Naive thymus-derived CD8-positive, alpha-beta T cell (primary cell): ENCODE measurements at places on chromosomes 2 and 18. TPM values are rescaled to one million over a fixed set of nuclear protein-coding genes. Genes with fewer than 3 reads are reported as not detected.
A peak's percentile ranks its signal among the peaks of the same experiment; 100 is the strongest.

DNA sequence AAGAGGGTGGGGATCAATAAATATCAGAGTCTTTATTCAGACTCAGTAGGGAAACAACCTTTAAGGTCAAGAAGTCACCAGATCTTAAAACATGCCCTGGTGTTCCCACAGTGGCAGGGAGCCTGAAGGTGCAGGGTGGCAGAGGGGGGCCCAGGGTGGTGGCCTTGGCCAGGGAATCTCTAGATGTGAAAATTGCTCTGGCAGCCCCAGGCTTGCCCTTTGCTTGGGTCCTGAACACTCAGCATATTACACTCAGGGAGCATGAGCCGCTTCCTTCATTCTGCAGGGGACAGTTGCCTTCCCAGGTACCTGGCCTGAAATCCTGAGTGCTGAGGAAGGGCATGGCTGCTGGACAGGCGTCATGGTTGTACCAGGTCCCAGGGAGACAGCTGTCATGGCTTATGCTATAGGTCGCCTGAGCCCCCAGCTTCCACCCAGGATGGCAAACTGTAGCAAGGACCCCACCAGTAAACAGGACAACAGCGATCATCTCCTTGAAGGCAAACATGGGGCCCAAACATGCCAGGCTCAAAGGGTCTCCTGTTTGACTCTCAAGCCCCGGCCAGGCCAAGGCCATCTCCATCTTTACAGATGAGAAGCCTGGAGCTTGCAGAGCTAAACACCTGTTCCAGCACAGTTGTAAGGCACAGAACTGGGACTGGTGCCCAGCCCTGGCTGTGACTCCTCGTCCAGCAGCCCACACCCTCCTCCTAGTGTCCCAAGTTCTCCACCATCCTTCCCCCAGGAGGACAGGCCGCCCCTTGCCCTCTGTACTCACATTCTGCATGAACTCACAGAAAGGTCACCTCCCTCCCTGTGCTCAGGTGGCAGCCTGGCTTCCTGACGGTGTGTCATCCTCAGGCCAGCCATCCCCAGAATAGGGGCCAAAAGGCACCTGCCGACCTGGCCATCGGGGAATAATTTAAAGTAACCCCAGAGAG lies 14.6 kb downstream of the ABCG8 start:
- no peak overlapping the region for H3K4me3 ChIP-seq
- no peak for DNase-seq
- no peaks in the 10 kb centered on the region for H3K36me3 ChIP-seq
- peaks cover 50% of the 10 kb centered on the region for H3K27me3 ChIP-seq
- no peaks in the 10 kb centered on the region for H3K4me1 ChIP-seq
- no peak overlapping the region for H3K27ac ChIP-seq

- H3K36me3 ChIP-seq = no peaks in the 10 kb centered on the region
- H3K4me3 ChIP-seq = no peak overlapping the region
- DNase-seq = no peak
- no peaks in the 10 kb centered on the region for H3K27me3 ChIP-seq
- H3K4me1 ChIP-seq = no peaks in the 10 kb centered on the region
Observed at GRCh38 chr2:72965770-72966450, 48.6 kb downstream of the EMX1 start.

DNA sequence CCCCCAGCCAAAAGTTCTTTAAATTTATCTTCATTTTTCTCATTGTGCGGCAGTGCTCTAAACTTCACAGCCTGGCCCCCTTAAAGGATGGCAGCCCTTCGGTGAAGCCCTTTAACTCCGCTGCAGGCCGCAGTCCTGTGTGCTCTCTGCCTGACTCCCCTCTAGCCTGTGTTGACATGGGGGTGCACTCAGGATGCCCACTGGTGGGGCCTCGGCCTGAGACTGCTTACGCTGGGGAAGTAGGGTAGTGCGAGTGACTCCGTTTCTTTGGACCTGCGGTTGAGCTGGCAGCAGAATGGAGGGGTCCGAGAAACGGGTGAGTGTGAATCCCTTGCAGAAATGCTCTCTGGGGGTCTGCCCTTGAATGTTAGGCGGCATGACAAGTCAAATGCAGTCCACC lies 5.6 kb downstream of the RAB12 start:
- H3K4me1 ChIP-seq = peaks cover 43% of the 10 kb centered on the region
- H3K27ac ChIP-seq = no peak overlapping the region
- no peak for DNase-seq
- no peaks in the 10 kb centered on the region for H3K27me3 ChIP-seq
- H3K4me3 ChIP-seq = no peak overlapping the region

DNA sequence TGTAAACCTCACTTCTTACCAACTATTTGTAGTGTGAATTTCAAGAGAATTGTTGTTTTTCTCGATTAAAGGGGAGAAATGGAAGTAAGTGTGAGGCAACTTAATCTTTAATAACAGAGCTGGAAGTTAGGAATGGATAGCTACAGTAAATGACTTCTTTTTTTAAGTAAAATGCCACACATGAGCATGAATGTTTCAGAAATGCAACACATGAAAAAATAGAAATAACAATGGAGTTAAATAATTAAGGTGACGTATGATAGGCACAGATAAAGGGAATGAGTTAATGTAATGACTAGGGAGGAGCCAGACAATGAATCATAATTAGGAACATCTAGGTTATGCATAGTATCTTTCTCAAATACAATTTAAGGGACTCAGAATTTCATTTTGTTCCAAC lies 3.4 kb downstream of the REL start:
- peaks cover 48% of the 10 kb centered on the region for H3K4me1 ChIP-seq
- no peaks in the 10 kb centered on the region for H3K27me3 ChIP-seq
- peak overlapping the region; percentile 64 for H3K27ac ChIP-seq
- no peak for DNase-seq
- H3K36me3 ChIP-seq = no peaks in the 10 kb centered on the region
- H3K4me3 ChIP-seq = peak overlapping the region; percentile 51

DNA sequence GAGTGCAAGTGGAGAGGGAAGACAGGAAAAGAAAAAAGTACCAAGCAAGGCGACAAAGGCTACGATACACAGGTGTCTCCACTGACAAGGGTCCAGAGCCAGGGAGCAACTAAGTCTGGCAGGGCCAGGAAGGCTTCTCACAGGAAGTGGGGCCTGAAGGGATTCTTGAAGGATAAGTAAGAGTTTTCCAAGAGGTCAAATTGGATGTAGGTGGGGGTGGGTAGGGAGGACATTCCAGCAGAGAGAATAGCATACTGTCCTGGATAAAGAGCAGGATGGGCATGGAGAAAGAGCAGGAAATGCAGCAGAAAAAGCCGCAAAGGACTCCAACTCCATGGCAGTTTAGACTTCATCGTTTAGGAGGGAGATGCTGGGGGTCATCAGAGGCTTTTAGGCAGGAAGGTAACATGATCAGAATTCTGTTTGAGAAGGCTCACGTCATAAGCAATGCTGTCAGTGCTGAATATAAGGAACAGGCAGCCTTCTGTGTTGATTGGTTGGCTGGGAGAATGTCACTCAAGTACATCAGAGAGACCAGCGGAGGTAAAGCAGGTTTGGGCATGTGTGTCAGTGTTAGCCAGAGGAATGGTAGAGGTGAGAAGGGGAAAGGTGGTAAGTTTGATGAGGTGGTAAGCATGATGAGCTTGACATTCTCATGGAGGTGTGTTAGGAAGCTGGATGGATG lies 35.1 kb downstream of the ARHGAP25 start:
- no peaks in the 10 kb centered on the region for H3K36me3 ChIP-seq
- peak overlapping the region; percentile 83 for H3K4me3 ChIP-seq
- H3K27ac ChIP-seq = peak overlapping the region; percentile 99
- no peaks in the 10 kb centered on the region for H3K27me3 ChIP-seq

- no peak for DNase-seq
- no peaks in the 10 kb centered on the region for H3K4me1 ChIP-seq
- H3K27ac ChIP-seq = no peak overlapping the region
- no peaks in the 10 kb centered on the region for H3K27me3 ChIP-seq
- no peaks in the 10 kb centered on the region for H3K36me3 ChIP-seq
- no peak overlapping the region for H3K4me3 ChIP-seq
Observed at GRCh38 chr18:3345885-3346284, 84.0 kb downstream of the MYL12B start.

DNA sequence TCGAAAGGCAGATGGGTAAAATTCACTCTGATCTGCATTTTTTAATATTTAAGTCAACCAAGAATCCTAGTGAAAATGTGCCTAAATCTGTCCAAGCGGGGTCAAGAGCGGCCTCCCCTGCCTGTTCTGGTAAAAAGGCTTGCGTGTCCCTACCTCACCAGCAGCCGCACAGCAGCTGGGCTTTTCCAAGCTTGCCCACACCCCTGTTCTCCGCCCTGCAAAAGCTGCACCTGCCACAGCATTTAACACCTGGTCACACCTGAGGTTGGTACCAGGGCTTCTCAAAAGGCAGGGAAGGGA lies 25.8 kb upstream of the TMEM182 start:
- no peaks in the 10 kb centered on the region for H3K36me3 ChIP-seq
- peak overlapping the region; percentile 92 for H3K4me3 ChIP-seq
- no peaks in the 10 kb centered on the region for H3K27me3 ChIP-seq
- DNase-seq = no peak
- peaks cover 53% of the 10 kb centered on the region for H3K4me1 ChIP-seq

Gene ATP8B1
- not detected for total RNA-seq

Gene SERPINB13
- not detected for total RNA-seq

Gene KCNF1
- not detected for total RNA-seq
